CD4-positive, alpha-beta T cell (primary cell): ENCODE measurements at places on chromosomes 2 and 18.

DNA sequence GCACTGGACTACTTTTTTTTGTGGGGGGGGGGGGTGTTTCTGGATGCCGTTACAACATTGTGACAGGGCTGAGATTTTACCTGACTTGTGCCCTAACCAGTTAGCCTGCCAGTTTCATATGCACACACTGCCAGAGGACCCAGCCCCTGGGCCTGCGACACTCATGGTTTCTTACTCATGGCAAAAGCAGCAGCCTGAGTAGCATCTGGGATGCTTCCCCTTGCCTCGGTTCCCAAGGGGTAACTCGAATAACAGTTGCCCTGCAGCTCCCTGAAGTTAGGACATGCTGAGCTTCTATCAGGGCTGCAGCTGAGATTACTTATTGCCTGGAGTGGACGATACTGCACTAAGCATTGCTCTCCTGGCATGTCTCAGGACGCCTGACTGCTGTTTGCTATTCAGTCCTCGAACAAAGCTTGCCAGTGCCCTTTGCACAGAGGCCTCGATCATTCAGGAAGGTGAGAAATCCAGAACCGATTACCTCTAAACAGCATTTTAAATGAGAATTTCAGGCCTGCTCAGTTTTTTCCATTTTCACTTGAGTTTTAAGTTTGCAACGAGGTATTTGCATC lies 47.9 kb downstream of the TRPM8 start:
- no peak for DNase-seq

DNA sequence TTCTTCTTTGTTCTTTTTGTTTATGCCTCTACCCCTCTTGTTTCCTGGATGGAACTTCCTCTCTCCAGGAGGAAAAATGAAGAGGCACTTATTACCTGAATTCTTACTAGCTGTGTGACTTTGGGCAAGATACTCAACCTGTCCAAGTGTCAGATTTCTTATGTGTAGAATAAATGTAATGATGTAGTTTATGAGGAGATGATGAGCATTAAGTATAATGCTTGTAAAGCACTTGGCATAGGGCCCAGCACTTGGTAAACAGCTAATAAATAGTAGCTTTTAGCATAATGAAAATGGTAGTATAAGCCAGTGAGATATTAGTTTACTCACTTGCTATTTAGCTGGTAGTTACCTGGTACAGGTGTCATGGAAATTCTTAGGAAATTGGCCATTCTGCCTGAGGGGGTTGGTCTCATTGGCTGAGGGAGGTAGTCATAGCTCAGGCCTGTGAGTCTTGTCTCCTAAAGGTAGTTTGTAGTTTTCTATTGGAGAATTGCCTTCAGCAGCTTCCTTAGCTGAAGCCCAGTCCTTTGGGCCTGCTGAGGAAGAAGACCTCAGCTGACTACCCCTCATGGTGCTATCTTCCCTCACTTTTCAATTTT lies 133.4 kb upstream of the NABP1 start:
- no peak for DNase-seq

DNA sequence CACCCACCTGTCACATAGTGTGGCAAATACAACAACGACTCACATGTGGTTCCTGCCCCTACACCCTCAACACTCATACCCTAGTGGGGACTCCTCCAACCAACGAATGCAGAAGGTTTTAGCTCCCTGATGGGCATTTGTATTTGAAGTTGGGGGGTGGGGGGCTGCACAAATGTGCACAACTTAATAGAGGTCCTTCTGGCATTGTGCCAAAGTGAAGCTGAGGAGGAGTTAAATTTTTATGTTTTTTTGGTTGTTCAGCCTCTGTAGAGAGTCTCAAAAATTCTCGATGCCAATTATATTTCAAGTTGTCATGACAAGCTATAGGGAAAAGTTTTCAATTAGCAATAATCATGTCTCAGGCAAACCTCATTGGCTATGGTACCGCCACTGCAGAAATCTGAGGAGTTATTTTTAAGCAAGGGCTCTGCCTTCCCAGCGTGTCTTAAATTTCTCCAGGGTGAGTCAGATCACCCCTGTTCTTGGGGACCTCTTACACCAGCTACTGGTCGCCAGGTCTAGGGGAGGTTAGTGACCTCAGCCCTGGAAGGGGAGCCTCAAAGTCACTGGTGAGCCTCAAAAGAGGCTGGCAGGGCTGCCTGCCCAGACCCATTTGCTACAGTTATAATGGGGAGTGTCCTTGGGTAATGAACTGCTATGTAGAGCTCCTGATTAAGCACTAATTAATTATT lies 102.7 kb upstream of the TAF1B start:
- no peak for DNase-seq

- DNase-seq: no peak
These were observed 51.9 kb downstream of the LRPPRC start for GRCh38 chr2:43943809-43944452.

GRCh38 chr18:62366992-62367391 lies 41.9 kb downstream of the TNFRSF11A start:
- no peak for DNase-seq

DNA sequence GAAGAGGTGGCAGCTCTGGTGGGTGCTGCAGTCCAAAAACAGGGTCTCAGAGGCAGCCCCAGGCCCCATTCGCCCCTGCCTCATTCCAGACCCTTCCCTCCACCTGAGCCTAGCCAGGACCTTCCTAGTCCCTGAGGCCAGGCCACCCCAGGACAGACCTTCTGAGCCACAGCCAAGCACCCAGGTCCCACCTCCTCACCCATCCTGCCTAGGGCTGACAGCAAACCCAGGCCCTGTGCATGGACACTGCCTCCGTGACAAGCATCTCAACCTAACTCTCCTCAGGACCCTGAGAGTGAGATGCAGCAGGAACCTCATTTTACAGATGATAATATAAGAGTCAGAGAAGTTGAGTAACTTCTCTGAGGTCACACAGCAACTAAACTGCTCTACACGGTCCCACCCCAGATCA lies 15.5 kb downstream of the ADRA2B start:
- DNase-seq: no peak
